ENCODE measurements at places on chromosomes 12 and 14.

DNA sequence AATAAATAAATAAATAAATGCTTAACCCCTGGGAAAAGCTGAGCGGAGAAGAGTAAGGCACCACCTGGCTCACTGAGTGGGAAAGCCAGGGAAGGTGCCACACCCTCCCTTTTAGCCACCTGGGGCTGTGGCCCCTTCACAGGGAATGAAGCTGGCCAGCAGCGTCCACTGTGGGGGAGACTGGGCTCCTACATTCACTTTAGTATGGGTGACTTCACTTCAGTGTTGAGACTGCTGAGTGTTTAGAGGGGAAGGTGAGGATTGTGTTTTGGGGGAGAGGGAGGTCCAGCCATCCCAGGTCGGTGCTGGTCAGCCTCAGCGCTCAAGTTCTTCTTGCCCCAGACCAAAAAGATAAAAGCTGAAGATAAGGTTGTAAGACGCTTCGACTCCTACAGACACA is 1.6 kb downstream of the NAB2 start:
- DNase-seq: no peak

GRCh38 chr12:2696136-2696535 is 98.6 kb upstream of the FKBP4 start:
- no peak for DNase-seq

DNA sequence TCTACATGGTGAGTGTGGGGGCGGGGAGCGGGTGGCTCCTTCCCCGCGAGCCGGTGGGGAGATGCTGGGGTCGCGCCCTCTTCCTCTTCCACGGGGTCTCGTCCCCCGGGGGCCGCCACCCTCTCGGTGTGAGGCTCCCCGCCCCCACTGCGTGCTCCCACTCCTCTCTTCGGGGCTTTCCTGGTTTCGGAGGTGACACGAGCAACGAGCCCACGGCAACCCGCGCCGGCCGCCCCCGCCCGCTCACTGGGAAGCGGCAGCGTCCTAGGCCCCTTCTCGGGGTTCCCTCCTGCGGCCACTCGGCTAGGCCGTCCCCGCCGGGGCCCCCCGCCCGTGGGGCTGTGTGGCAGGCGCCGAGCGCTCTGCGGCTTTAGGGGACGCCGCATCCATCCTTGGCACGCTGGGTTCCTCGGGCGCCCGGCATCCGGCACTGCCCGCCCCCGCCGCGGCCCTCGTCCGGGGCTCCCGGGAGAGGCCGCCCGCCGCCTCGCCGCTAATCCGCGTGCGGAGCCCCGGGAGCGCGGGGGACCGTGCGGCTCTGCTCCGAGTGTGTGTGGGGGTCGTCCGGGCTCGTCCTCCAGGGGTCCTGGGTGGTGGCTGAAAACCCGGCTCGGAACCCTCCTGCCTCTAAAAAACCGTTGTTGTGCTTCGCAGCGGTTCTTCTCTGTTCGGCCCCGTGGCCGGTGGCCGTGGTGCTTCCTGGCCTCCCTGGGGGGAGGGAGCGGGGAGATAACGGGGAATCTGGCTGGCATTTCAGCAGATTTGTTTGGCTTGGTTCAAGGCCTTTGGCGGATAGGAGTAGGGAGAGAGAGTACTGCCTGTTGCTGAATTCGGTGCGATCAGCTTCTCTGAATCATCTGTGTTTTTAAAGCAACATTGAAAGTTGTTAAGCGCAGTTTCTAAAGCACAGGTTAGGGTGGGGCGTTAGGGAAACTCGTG is 1.0 kb downstream of the PCNX1 start:
- no peak for DNase-seq

DNA sequence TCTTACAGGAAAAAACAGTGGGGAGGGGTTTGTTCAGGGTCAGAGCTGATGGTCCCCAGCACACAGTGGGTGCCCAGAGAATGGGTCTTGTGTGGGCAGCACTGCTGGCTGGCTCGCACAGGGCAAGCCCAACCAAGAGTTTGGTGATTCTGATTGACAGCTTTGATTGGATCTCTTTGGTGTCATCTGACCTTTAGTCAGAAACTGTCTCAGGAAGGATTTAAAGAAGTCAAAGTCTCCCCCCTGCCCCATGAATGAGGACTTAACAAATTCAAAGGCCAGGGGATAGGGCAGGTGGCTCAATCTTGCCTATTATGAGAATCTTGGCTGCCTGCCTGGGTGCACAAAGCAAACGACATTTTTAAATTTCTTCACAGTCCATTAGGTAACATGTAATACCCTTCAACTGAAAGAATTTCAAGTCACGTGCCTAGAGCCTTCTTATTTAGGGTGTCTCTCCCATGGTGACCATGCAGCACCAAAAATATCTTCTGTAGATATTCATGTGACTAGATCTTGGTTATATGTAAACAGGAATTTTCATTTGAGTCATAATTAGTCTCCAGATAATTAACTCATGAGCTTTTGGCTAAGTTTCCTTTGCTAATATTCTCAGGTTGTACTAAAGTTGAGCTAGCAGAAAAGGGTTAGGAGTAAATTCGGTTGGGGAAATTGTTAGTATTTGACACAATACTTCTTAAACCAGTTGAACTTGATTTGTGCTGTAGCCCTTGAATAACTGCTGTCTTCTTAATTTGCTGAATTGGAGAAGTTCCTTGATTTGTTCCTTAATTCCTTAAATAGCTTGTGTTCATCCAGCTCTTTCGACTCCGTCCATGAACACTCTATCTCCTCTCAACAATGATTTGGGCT is 54.5 kb upstream of the HECTD1 start:
- no peak for DNase-seq

GRCh38 chr14:90614696-90615516 is 201.3 kb downstream of the TTC7B start:
- DNase-seq: no peak

GRCh38 chr12:48744251-48745008 is 27.9 kb upstream of the CCNT1 start:
- no peak for DNase-seq

DNA sequence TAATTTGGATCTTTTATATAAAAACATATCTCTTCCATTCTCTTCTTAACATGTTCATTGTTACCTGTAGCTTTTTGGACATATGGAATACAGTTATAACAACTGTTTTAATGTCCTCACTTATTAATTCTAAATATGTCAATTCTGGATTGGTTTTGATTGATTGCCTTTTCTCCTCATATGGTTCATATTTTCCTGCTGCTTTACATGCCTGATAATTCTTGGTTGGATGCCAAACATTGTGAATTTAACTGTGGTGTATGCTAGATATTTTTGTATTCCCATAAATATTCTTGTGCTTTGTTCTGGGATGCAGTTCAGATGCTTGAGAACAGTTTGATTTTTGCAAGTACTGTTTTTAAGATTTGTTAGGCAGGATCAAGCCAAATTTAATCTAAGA is 10.8 kb downstream of the C14orf132 start:
- no peak for DNase-seq

DNA sequence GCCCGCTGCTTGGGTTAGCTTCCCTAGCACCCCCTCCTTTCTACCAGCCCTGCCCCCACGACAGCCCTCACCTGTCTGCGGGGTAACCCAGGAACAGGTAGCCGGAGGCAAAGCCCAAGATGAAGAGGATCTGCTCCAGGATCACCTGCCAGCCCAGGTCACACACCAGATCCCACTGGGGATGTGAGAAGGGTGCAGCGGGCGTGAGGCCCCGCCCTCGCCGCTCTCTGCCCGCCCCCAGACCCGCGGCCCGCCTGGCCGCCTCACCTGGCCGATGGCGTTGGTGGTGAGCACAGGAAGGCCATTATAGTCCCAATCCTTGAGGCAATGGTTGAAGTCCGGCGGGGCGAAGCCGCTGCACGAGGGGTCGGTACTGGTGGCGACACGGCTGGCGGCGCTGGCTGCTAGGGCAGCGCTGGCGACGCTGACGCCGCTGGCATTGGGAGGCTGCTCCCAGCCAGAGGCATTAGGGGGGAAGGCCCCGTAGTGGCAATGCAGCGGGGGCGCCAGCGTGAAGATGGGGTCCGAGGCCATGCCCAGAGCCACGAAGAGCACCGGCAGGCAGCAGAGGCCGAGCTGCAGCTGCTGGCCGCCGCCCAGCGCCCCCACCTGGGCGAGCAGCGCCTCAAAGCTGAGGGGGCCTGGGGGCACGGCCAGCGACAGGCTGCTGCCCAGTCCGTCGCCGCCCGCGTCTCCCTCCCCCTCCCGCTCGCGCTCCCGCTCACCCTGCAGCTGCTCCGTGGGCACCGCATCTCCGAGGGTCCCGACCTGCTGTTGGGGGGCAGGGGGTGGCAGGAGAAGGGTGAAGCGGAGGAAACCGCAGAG is 794 bp downstream of the SLC22A17 start:
- no peak for DNase-seq

DNA sequence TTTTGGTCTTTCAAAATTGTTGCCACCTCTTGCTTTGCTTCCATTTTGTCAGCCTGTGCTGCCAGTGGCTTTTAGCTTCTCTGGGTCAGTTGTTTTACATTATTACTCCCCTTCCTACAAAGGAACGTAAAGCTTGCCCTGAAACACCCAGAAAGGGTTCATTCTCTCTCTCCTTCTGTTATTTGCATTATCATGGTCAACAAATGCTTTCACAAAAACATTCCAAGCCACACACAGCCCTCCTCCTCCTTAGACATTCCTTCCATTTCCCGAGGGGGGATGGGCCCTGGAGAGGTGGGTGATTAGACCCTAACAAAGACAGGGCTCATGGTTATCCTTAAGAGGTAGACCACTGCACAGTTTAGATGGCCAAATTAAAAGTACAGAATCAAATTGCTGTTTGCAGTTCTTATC is 60.4 kb upstream of the SINHCAF start:
- DNase-seq: no peak

DNA sequence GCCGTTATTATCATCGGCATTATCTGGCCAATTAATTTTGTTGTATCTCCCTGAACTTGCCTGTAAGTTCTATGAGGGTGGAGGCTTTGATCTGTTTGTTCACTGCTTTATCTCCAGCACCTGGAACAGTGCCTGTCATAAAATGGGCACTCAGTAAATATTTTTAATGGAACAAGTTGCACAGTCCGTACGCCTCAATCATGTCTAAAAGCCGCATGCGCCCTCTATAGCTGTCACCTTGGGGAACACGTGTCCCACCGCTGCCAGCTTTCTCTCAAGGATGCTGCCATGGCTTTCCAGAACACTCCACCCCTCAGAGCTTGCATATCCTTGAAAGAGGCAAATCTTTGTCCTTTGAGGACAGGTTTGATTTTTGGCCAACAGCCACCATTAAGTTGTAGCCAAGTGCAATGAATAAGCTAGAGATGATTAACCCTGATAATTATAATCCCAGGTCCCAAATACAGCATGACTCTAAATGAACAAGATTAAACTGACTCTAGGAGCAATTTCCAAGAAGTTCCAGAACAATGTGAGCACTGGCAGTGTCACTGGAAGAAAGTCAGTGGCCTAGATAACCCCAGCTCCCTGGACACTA is 55.1 kb downstream of the ERH start:
- DNase-seq: no peak

GRCh38 chr12:48956279-48957140 is 777 bp downstream of the ARF3 start:
- DNase-seq: peak; percentile 63

DNA sequence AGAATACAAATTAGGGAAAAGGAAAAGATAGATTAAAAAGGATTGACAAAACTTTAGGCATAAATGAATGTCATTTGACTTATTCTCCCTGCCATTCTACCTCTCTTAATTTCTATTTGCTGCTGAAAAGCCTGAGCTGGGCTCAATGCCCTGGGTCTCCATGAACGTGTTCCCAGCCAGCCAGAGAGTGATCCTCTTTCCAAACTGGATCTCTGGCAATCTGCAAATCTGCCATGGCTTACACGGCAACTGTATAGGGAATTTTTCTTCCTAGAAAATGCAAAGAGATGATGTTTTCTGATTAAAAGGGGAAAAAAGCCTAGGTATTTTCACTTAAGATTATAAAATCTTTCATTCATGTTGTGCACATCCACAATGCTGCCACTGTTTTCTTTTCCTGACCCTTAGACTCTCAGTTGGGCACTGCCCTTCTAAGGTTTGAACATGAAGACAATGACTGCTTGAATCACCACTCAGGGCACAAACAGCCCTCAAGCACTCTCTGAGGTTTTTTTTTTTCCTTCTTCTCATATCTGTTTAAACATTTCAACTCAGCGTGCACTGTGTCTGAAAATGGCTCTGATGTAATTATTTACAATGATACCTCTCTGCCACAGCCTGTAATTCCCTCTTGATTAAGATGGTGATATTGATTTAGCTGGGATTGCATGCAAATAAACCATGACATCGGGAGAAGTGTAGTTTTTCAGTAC is 60.3 kb downstream of the DACT1 start:
- DNase-seq: peak; percentile 51

- no peak for DNase-seq
Observed at GRCh38 chr12:91381309-91381804, 198.7 kb upstream of the DCN start.

GRCh38 chr12:118107011-118107410 is 3.2 kb upstream of the VSIG10 start:
- no peak for DNase-seq

- DNase-seq: peak; percentile 32
Observed at GRCh38 chr12:89051065-89051677, 301.1 kb downstream of the DUSP6 start.

GRCh38 chr12:38934078-38934584 is 28.7 kb upstream of the CPNE8 start:
- no peak for DNase-seq

DNA sequence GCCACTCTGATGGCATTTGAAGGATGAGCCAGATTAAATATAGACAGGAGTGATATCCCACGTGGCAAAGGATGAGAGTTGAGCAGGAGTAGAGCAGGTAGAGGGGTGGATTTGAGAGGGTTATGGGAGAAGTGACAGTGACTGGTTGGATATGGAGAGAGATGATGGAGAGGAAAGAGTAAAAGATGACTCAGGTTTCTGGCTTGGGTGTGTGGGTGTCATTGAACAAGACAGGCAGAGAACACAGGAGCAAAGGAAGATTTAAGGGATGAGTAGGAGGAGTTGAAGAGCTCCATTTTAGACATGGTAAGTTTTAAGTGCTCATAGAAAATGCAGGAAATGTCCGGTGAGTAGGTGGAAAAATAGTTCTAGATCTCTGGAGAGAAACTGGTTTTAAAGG is 136.9 kb downstream of the EGLN3 start:
- DNase-seq: no peak

GRCh38 chr14:78292003-78292402 is 121.8 kb downstream of the NRXN3 start:
- no peak for DNase-seq

DNA sequence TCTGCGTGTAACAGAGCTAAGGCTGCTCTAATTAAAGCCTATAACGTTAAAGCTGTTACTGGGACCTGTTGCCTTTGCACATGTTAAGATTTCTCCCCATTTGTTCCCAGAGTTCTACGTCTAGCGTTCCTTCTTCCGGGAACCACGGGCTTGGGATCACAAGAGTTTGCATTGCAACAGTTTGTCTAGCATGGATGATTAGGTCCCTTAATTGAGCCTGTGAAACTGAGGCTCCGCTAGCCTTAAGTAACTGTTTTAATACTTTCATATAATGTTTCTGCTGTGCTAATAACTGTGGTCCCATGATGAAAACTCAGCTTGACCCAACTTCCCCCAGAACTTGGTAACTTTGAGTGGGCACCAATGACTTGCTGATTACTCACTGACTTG is 16.7 kb upstream of the LYZ start:
- DNase-seq: no peak

Data from NCI-H2081 treated with DMSO at 0.1 percent for 48 hours (cell line).